ENCODE measurements at places on chromosomes 3 and 15.

GRCh38 chr3:142657033-142657432, 60.8 kb downstream of the PLS1 start:
- DNase-seq: no peak

DNA sequence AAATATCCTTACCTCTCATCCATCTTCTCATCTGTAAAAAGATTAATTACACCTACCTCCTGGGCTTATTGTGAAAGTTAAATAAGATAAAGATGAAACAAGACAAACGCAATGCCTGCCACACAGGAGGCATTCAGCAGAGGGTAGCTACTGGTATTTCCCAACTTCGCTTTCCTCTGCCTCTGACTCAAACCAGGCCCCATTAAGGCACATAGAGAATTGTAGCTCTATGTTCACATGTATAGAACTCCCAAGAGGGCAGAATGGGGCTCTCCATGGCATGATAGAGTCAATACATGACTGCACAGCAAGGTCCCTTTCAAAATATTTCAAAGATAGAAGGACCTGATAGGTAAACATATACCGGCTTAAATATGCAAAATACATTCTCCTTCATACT, 1.4 kb downstream of the LYSMD2 start:
- DNase-seq: no peak

GRCh38 chr3:47434849-47435248, 40.9 kb downstream of the SCAP start:
- no peak for DNase-seq

GRCh38 chr15:70669966-70670658, 93.2 kb downstream of the UACA start:
- DNase-seq: no peak

- no peak for DNase-seq
These were observed 5.8 kb upstream of the RARRES1 start for GRCh38 chr3:158737976-158738615.

DNA sequence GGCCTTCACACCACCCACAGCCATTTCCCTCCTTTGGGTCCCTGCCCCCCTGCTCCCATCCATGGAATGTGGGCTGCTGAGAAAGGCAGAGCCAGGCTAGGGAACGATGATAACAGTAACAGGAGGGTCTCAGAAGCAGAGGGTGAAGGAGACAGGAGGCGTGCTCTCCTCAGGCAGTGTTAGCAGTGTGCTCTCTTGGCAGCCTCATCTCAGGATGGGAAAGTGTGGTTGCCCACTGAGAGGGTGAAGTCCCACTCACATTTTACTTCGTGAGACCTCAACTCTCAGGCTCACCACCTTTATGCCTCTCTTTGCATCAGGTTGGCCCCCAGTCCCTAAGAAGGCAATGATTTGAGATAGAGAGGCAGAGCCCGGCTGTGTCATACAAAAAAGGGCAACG, 24.5 kb downstream of the TIGIT start:
- no peak for DNase-seq
